ENCODE measurements at places on chromosomes 5 and 9.

DNA sequence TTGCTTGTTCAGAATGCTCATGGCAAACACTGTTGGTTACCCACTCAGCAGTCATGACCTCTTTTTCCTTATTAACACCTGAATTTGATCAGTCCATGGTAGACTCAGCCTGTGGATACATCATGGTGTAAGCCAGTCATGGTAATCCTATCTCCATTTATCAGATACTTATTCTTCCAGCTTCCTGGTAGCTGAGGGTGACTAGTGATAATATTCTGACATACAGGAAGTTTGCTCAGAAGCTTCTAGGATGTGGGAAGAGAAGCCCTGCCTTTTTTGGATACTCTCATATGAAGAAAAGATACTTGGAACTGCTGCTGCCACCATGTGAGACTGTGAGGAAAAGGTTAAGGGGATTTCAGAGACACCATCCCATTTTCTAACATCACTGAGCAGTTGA lies 7.3 kb downstream of the GDA start:
- no peak for DNase-seq

DNA sequence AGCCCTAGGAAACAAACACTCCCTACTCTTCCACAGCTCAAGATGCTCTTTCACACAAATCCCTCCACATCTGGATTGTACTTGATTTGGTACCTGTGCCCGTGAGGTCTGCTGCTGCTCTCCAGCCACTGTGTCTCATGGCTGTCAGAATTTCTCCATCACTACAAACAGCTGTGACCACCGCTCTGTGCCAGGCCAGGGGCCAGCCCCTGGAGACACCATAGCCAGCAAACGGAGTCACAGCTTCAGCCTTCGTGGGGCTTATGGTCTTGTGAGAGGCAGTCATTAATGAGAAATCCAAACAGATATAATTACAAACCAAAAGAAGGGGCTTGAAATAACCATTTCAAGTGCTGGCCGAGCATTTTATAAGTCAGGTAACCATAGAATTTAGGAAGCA lies 43.6 kb downstream of the ADAM19 start:
- no peak for DNase-seq

GRCh38 chr9:82558855-82559630 lies 503.9 kb downstream of the RASEF start:
- no peak for DNase-seq

GRCh38 chr9:135769489-135770202 lies 67.7 kb downstream of the KCNT1 start:
- DNase-seq, result no peak

Data from HS-27A (cell line).